CD4-positive, alpha-beta T cell treated with Interleukin-2 at 100 ng/mL for 4 hours (primary cell): ENCODE measurements at places on chromosomes 1 and 21.

DNA sequence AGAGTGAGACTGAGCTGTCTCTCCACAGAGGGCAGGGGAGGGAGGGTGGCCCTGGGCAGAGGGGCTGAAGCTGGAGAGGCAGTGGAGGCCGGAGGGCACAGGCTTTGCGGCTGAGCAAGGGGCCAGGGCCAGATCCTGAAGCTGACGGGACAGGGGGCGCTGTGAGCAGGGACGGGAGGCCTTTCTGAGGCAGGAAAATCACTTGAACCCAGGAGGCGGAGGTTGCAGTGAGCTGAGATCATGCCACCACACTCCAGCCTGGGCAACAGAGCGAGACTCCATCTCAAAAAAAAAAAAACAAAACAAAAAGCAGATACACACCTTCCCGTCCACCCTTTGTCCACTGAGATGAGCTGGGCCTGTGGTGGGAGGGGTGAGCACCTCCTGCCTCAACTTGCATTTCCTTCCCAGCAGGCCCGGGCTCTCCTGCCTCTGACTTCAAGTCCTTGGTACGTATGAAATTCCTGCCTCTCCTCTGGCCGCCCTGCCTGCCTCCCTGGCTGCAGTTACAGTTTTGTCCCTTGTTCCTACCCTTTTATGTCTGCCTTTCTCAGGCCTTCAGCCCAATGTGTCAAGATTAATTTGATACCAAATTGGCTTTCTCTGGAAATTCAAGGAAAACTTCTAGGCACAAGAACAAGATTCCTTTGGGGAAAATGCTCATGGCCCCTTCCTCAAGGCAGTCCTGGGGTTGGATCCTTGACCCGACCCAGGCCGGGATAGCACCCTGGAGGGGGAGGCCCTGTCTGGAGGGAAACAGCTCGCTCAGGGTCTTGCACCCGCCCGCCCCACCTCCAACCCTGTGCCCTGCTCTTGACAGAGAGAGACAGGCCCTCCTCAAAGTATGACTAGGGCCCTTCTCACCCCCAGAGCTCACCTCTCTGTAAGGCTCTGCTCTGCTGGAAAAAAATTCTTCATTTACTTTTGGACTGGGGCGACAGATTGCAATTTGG is 11.2 kb upstream of the ADAMTSL4 start:
- no peak for DNase-seq

DNA sequence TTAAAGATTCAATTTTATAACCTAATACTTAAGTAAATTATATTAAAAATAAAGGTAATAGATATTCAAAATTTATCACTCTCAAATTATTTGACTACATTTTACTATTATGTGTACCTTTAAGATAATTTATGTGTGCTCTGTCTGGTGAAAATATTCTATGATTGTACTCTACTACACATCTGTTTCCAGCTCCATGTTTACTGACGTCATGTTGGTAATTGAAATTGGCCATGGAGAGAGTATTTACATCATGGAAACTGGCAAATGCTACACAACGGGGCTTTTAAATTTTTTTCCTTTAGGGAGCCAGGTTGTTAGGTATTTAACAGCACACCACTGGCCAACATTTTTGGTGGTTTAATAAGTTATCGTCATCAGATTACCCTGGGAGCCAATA is 204.5 kb upstream of the KIAA0040 start:
- no peak for DNase-seq

- no peak for DNase-seq
Measured at GRCh38 chr1:77511440-77511840, 171.0 kb downstream of the ZZZ3 start.

GRCh38 chr1:173554089-173554488 is 48.8 kb downstream of the SLC9C2 start:
- DNase-seq: no peak

- no peak for DNase-seq
Measured at GRCh38 chr1:161805399-161806197, 39.5 kb downstream of the ATF6 start.

- DNase-seq: no peak
Measured at GRCh38 chr1:110341146-110341871, 2.1 kb downstream of the RBM15 start.

- DNase-seq: no peak
Measured at GRCh38 chr1:86825319-86825718, 88.6 kb downstream of the SELENOF start.

DNA sequence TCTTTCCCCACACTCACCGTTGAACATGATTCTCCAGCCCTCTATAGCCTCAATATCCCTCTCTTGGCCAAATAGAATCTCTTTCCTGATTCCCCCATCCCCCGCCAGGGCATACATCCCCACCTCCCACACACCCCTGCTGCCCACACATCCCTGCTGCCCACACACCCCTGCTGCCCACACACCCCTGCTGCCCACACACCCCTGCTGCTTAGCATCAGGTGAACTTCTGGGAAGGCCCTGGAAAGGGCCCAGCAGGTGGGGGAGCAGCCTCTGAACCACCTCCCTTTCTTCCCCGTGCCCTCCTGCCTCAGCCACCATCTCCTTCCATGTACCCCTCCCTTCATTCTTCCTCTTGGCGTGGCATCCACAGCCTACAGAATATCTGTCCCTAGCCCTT is 15.9 kb upstream of the IFNLR1 start:
- no peak for DNase-seq

GRCh38 chr1:8506995-8507615 is 189.2 kb downstream of the SLC45A1 start:
- no peak for DNase-seq

DNA sequence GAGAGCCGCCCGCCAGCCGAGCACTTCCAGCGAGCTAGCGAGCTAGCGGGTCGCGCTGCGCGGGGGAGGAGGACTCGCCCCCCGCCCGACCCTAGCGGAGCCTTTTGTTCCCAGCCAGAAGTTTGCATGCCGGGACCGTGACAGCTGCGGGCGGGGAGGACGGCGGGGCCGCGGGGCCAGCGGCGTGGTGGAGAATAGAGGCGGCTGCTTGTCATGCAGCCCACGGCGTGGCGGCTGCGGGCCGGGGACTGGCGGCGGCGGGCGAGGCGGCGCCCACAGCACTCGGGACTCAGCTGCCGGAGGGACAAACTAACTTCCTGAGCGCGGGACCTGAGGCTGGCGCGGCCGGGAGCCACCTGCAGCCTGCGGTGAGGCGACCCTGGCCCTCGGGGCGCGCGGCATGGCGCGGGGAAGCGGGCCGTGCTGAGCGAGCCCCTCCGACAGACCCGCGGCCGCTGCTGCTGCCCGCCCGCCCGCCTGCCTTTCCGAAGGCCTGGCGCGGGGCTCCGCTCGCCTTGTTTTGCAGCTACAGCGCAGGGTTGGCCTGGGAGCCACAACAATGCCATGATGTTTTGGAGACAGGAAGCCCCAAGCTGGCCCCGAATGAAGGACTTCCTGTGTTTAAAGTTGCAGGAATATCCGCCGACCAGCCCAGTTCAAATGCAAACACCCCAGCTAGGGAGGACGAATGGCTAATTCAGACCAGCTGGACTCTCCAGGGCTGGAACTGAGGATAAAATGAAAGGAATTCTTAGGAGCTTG is 82.2 kb upstream of the BMP8A start:
- DNase-seq: no peak

- no peak for DNase-seq
Measured at GRCh38 chr1:62076286-62076685, 118.4 kb upstream of the L1TD1 start.

- no peak for DNase-seq
Measured at GRCh38 chr1:75053207-75053606, 81.0 kb upstream of the LHX8 start.
